ENCODE measurements at places on chromosomes 1 and 21. TPM values are rescaled to one million over a fixed set of nuclear protein-coding genes. Genes with fewer than 3 reads are reported as not detected.

Gene BMP8A
- not detected for total RNA-seq

DNA sequence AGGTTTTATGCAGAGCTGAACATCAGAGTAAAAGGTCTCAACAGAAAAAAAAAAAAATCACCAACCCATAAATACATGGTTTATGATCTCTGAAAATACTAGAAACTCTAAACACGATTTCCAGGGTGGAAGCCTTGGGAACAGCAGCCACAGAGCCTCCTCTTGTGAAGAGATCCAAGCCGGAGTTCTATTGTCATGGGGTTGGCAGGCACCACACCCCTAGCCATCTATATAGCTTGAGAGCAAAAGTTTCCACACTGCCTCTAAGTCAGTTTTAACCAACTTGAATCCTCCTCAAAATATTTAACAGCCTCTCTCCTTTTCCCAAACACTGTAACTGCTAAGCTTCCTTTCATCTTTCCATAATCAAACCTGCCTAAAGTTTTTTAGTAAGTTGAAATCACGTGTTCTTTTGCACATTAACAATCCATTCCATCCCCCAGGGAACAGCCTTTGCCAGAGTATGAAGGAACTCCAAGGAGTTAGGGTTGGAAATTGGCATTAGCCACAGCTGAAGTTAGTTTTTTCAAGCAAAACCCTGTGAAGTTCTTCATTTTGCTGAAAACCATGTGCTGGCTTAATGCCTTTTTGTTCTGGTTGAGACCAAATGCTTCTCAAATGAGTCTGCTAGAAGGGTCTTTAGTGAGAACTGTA lies 13.8 kb upstream of the SEC16B start:
- no peak for DNase-seq

GRCh38 chr1:188027613-188028012 lies 1198.9 kb downstream of the PLA2G4A start:
- DNase-seq = no peak

DNA sequence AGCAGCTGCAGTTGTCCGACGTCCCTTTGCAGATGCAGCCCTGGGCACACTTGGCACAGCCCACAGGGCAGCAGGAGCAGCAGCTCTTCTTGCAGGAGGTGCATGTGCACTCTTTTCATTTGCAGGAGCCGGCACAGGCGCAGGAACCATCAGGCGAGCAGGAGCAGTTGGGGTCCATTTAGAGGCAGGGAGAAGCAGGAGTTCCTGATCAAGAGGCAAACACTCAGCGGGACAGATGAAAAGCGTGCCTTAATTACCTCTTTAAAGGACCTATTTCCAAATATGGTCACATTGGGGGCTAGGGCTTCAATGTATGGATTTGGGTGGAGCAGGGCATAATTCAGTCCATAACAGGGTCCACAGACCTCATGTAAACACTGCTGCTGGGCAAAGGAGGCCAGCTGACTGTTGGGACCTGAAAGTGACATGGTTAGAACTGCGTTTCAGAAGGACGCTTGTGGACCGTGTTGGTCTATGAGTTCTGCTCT lies 4.3 kb upstream of the CPLANE2 start:
- no peak for DNase-seq

Gene TRMT13
- 21.1 TPM for total RNA-seq

DNA sequence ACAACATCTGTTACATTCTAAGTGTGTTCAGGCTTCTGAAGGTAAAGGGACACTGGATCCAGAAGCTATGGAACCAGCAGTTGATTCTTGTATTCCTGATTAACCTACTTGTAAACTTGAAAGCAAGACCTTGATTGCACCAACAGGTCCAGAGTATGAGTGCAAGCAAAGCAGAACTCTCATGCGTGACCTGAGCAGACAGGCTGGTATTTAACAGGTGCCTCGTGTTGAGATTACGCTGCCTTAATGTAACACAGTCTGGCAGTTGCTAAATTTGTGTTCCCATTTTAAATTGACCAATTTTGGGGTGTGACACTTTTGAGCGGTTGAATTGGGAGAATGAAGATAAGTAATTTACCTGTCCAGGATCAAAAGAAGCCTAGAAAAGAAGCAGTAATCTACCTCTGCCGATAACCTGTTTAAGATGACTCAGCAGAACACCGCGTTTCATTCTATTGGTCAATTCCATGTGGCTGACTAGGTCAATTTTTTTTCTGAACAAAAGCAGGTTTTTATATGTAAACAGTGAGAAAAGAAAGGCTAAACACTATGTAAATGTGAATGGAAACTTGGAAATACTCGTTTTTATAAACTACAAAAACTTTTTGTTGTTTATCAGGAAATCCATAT lies 147.6 kb downstream of the DYRK1A start:
- no peak for DNase-seq

- no peak for DNase-seq
These were observed 22.5 kb downstream of the JMJD4 start for GRCh38 chr1:227712648-227713047.

Gene OVAAL
- total RNA-seq = not detected

Gene TRAF3IP3
- total RNA-seq = 3.7 TPM

DNA sequence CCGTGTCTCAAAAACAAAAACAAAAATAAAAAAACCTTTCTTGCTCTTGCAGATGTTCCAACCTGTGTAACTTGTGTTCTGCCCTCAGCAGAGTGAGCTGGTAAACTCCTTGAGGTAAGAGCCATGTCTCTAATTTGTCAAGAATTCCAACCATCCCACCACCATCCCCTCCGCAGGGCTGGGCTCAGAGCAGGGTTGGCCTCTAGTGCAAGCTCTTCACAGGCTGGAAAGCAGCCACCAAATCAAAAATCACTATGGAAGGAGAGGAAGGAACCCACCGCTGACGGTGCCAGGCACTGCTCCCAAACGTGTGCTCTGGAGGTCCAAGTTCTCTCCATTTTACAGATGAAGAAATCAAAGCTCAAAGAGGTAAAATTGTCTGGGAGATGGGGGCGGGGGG lies 9.4 kb downstream of the PLEKHA6 start:
- no peak for DNase-seq

- no peak for DNase-seq
These were observed 10.7 kb downstream of the AK5 start for GRCh38 chr1:77292551-77292950.

Gene SPRR2B
- not detected for total RNA-seq

DNA sequence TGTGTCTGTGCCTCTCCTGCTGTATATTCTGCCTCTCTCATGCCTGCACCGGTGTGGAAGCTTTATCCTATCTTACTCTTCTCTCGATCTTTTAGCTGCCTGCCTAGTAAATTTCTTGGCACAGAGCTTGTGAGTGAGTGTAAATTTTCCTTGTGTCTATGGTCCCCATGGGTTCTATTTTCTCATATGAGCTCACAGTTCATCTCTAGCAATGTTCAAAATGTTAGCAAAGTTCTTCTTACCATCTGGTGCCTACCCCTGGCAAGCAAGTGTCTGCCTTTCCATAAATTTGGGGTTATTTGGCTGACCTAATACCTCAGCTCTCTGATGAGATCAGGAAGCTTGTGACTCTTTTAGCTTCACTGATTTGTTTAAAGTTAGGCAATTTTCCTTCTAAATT lies 572.1 kb upstream of the BRINP3 start:
- DNase-seq = no peak

Measured in omental fat pad (tissue), 4 donors.